ENCODE measurements at places on chromosomes 16 and 17.
A peak's percentile ranks its signal among the peaks of the same experiment; 100 is the strongest.

DNA sequence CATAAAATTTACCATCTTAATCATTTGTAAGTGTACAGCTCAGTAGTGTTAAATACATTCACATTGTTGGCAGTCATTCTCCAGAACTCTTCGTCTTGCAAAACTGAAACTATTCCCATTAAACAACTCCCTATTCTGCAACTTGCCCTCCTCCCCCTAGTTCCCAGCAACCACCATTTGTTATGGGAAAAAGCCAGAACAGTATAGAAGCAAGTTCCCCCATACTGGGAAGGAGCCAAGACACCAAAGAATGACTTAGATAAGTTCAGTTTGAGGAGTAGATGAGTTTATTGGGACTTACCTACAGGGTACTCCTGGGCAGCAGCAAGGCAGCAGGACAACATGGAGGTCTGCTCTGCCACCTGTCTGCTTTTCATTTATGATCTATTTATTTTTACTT, 39.3 kb upstream of the TEKT1 start:
- DNase-seq: no peak

- peak; percentile 16 for DNase-seq
Measured at GRCh38 chr16:46974352-46974751, 878 bp upstream of the DNAJA2 start.

DNA sequence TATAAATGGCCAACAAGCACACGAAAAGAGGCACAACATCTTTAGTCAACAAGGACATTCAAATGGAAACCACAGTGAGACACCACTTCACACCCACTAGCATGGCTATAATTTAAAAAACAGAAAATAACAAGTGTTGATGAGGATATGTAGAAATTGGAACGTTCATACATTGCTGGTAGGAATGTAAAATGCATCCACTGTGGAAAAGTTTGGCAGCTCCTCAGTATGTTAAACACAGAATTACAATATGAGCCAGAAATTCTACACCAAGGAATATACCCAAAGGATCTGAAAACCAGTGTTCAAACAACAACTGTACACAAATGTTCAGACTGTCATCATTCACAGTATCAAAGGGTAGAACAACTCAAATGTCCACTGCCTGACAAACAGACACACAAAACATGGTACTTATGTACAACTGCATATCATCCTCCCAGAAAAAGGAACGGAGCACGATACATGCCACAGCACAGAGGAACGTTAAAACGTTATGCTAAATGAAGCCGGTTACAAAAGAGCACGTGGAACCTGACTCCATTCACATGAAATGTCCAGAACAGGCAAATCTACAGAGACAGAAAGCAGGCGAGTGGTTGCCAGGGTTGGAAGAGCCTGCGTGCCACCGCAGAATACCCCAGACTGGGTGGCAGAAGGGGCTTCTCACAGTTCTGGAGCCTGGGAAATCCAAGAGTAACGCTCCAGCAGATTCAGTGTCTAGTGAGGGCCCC, 32.8 kb upstream of the METRNL start:
- DNase-seq: no peak

DNA sequence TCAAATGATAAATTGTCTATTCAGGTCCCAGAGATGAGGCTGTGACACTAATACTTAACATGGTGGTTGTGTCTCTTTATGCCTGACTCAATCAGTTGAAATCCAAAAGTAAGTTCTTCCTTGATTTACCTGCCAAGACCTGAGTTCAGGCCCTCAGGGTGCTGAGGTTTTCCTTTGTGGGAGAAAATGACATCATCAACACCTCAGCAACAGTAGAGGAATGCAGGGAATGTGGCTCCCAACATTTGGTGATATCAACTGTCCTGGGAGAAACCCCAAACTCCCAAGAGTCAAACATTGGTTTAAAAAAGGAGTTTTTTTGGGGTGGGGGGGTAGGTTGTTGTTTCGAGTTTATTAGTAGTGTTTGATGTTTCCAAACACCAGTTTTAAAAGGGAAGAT, 14.7 kb downstream of the RNF43 start:
- no peak for DNase-seq

DNA sequence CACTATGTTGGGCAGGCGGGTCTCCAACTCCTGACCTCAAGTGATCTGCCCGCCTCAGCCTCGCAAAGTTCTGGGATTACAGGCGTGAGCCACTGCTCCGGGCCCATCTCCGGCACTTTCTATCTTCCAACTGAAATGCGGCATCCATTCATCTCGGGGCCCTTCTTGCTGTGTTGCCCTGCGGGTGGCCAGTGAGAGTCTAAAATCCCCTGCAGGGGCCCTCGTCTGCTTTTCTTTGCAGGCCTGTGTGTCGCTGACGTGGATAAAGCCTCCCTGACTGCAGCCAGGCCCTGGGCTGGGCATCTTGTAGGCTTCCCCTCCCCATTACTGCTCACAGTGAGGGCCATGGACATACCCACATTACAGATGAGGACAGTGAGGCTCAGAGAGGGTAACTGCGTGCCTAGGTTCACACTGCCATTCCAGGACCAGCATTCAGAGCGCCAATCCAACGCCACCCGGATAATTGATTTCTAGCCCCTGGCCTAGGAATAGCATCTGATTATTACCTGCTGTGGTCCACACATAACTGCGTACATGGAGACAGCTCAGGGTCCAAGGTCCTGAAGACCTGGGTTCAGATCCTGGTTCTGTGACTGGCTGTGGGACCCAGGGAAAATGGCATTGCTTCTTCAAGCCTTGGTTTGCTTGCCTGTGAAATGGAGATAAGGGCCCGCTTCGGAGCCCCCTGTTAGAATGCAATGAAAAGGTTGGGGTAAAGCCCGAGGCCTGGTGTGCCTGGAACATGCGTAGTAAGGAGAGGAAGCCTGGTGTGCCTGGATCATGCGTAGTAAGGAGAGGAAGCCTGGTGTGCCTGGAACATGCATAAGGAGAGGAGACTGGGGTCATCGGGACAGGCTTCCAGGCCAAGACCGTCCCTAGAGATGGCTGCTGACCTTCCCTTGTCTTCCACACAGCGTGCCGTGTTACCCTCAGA, 25.0 kb downstream of the CRISPLD2 start:
- DNase-seq: no peak

DNA sequence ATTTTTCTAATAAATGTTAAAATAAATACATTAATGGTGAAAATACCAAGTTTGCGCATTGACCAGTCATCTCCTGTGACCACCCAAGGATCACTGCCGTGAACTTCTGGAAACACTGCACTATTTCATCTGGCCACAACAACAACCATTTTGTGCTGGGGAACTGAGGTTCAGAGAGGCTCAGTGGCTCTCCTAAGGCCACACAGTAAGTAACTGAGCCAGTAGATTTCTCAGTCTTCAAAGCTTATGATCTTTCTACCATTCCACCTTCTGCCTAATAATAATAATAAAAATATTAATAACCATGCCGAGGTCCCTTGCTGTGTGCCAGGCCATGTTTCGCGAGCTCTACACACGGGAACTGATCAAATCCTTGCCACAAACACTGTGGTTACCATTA, 182.0 kb downstream of the IRF8 start:
- DNase-seq: no peak

GRCh38 chr17:8409966-8410882, 12.6 kb upstream of the RNF222 start:
- DNase-seq: peak; percentile 66

- peak; percentile 38 for DNase-seq
Measured at GRCh38 chr17:74369221-74369620, 1.9 kb downstream of the GPR142 start.

GRCh38 chr16:86956437-86956836, 360.8 kb downstream of the C16orf95 start:
- no peak for DNase-seq

DNA sequence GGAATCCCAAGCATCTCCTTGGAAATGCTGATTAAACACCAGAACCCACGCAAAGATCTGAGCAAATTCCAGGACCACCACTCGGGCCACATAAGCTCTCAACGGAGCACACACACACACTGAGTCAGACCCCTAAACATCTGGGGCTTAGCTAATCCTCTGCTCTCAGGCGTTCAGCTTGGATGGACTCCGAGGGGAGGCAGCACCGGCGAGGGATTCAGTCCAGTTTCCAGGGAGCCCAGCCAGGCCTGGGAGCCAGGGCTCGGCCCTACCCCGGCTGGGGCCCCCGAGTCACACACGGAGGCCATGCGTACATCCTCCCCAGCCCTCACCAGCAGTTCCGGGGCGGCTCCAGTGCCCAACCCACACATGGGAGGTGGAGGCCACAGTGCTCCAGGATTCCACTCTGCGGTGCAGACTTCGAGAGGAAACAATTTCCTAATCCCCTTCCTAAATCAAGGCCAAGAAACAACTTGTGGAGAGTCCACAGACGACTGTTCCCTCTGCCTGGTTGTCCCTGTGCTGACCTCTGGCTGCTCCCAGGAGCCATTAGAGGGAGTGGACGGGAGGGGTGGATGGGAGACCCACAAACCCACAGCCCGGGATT, 70.5 kb downstream of the GAS7 start:
- DNase-seq: no peak

DNA sequence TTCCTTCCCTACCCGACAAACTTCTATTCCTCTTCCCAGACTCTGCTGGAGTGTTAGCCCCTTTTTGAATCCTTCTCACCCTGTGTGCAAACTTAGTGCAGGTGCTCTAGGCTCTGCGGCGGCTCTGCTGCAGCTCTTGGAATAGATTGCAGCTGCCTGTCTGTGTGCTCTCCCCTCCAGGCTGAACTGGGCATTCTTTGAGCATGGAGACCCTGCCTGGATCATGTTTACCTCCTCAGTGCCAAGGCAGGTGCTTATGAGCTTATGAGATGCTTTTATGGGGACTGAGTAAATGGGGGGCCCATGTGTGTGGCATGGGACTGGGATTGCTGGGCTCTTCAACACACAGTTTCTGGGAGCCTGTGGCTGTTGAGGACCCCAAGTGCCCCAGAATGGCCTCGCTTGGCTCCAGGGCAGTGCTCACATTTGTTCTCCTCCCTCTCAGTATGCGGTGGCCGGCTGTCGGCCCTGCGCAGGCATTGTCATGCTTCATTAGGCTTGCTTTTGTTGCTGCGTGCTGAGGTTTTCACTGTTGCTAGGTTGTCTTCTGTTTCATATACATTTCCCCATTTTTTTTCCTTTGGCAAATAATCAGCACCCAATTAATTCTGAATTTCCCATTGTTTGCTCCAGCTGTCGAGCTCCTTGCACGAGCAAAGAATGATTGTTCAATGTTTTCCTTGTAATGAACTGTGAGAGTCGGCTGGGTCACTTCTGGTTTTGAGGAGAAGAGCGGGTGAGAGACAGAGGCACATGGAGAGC, 185.5 kb upstream of the NLRP1 start:
- DNase-seq: no peak

- no peak for DNase-seq
Measured at GRCh38 chr16:78364556-78364880, 265.1 kb downstream of the WWOX start.

DNA sequence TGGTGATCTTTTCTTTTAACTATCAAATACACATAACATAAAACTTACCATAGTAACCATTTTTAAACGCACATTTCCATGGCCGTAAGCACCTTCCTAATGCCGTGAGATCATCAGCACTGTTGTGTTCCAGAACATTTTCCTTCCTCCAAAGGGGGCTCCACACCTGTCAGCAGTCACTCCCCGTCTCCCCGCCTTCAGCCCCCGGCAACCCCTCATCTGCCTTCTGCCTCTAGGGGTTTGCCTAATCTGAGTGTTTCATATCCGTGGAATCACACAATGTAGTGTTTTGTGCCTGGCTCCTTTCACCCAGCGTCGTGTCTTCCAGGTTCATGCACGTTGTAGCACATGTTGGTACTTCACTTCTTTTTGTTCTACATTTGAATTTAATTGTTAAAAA, 350.1 kb upstream of the TNRC6C start:
- DNase-seq: no peak

DNA sequence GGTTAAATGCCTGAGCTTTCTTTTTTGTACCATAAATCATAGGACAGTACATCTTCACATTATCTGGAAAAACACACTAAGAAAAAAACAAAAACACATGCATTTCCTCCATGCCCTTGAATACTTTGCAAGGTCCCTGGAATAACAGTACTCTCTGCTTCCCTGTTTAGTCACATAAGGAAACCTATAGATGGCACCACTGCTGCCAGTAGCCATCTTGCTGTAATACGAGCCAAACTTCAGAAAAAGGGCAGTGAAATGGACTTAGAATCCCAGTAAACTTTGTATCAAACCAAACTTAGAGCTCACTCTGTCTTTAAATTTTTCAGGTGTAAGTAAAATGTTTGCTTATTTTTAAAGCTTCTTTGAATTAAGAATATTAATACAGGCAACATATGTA, 435.5 kb downstream of the KCNJ2 start:
- DNase-seq: no peak

DNA sequence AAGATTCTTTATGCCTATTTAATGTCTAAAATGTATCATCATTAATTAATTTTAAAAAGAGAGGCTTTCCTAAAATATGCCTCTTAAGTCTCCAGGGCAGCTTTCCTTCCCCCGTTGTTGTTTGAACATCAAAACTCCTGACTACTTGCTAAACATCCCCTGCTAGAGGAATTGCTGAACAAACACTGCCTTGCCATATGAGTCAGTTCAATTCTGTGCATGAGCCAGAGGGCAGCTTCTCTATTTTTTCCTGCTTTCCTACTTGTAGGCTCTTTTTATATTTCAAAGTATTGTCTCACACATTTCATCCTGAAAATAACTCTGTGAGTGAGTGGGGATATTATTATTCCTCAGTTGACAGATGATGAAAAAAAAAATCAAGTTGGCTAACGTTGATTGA, 143.4 kb downstream of the HS3ST4 start:
- no peak for DNase-seq

GRCh38 chr17:36876966-36877365, 60.3 kb upstream of the LHX1 start:
- DNase-seq: no peak

GRCh38 chr17:42133461-42134041, 10.9 kb downstream of the HSPB9 start:
- DNase-seq: no peak

- DNase-seq: peak; percentile 75
Measured at GRCh38 chr17:75632863-75633485, at the start of gene SMIM5. TSS of gene SMIM5 (plus strand) at chr17:75633434. CDS start at chr17:75640202, 6,768 bp downstream.

DNA sequence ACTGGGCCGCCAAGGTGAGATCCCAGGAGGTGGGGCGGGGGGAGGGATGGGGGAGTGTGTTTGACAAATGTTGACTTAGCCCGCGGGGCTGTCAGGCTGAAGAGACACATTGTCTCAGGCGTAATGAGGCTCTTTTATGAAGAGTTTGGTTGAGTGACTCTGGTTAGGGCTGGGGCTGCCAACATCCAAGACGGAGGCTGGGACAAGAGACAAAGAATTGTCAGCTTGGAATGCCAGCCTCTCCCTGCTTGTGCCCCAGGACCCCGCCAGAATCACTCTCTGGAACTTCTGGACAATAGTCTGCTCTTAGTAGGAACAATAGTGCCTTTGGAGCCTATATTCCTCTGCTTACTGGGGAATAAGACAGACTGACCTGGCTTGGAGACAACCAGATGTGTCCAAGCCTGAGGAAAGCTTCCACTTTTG, 24.0 kb downstream of the PCTP start:
- no peak for DNase-seq
